ENCODE measurements at places on chromosomes 16 and 17.

DNA sequence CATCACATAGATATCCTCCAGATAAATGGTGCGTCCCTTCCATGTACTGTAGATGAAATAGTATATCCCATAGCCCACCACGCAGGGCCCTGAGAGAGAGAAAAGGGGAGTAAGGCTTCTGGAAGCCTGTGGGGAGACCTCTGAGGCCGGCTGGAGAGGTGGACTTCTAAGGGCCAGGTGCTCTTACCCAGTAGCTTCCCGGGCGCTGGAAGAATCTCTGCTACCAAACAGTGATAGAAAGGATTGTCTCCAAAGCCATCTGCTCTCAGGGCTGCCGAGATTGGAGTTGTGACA, 718 bp downstream of the SAT2 start:
- no peak for DNase-seq

DNA sequence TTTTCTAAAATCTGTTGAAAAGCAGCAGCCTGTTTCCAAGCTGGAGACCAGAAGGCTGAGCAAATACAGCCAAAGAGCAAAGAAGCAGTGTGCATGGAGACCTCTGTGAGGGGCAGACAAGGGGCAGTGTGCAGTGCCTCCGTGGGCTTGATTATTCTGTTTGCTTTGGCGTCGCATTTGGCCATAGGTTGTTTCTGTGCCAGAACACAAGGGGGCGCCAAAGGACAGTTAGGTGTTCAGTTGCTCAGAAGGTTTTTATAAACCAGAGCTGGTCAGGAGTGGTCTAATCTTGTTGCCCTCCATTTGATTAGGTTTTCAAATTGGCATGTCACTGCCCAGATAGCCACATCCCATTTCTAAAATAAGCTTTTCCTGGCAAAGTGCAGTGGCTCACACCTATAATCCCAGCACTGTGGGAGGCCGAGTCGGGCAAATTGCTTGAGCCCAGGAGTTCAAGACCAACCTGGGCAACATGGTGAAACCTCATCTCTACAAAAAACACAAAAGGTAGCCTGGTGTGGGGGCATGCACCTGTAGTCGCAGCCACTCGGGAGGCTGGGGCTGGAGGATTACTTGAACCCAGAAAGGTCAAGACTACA, 10.6 kb downstream of the MYH3 start:
- peak; percentile 26 for DNase-seq

DNA sequence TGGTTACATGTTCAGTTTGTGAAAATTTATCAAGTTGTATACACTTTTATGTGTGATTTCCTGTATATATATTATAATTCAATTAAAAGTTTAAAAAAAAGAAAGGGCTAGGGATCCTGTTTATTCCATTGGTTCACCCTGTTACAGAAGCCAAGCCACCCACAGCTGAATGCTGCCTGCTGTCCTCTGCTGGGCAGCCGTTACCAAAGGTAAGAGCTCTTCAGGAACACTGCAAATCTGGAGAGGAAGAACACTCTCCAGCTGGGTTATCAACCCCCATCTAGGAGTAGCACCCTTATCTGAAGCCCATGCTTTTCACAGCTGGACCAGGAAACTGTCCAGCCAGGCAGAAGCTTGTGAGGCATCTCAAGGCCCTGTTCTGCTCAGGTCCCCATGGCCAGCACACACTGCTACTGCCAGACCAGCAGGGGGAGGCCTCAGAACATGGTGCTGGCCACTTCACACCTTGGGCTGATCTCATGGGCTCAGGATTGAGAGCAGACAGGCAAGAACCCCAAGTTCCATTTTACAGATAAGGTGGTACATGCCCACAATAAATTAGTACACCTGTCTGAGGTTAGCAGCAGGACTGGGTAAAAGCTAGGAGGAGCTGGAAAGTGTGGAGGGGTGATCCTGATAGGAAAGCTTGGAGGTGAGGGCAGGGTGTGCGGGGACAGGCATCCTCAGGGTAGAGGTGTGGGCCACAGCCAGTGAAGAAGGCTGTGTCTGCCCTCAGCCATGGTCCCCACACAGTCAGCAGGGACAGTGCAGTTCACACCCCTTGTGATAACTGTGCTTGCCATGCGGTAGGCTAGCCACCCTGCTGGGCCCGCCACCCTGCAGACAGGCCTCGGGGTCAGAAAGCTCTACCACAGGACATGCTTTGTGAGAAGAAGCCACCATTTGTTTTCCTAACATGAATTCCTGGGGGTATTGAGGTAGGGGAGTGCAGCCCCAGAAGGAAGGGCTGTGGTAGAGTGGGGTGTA, 54.3 kb upstream of the SREBF1 start:
- DNase-seq: peak; percentile 49

- DNase-seq: no peak
Observed at GRCh38 chr16:47666434-47666833, 205.3 kb downstream of the PHKB start.

DNA sequence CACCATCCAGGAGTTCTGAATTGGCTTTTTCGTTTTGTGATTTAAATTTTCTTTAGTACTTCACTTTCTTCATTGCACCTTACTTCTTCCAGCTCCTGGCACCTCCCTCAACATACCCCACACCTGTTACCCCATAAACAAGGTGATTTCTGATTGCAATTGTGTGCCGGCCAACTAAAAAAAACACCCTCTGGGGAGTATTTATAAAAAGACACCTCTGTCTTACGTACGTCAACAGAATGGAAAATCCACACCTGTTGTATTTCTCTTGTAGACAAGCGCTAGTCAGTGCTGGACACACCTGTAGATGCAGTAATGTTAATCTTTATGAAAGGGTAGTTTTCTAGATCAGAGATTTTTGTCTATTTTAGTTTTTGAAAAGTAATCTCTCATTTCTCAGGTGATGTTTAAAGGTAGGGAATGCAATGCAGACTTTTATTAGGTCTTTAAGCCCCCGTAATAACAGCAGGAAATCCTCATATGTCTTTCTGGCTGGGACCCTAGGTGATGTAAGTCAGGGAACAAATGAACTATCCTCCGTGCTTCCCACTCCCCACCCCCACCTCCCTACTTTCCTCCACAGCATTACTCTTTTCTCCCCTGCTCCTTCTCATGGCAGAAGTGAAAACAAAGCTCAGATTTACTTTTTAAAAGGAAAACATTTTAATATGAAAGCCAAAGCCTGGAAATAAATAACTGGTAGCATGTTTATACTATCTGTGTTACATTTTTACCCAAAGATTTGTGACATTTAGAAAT, 4.2 kb downstream of the MSI2 start:
- DNase-seq: no peak

DNA sequence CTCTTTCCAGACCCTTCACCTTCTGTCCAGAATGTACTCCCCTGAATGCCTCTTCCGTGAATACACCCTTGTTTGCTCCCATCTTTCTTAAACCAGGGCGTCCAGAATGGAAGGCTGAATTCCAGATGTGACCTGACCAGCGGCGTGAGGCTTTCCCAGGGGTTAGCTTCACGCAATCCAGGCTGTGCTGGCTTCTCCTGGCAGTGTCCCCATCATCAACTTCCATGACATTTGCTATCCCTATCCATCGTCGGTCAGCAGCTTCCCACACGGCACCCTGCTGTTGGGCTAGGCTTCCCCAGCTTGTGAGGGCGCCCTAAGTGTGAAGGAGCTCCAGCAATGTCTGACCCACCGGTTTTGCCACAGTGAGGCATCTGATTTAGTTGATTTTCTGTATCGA, 339.8 kb upstream of the TNRC6C start:
- DNase-seq: no peak

- DNase-seq: no peak
Observed at GRCh38 chr17:62739645-62740388, 68.3 kb downstream of the MARCHF10 start.

- DNase-seq: no peak
Observed at GRCh38 chr17:37557482-37557881, 51.7 kb downstream of the SYNRG start.

GRCh38 chr17:3885970-3886369, 6.9 kb downstream of the CAMKK1 start:
- DNase-seq: peak; percentile 22

GRCh38 chr17:53607475-53607874, 215.3 kb upstream of the KIF2B start:
- no peak for DNase-seq

DNA sequence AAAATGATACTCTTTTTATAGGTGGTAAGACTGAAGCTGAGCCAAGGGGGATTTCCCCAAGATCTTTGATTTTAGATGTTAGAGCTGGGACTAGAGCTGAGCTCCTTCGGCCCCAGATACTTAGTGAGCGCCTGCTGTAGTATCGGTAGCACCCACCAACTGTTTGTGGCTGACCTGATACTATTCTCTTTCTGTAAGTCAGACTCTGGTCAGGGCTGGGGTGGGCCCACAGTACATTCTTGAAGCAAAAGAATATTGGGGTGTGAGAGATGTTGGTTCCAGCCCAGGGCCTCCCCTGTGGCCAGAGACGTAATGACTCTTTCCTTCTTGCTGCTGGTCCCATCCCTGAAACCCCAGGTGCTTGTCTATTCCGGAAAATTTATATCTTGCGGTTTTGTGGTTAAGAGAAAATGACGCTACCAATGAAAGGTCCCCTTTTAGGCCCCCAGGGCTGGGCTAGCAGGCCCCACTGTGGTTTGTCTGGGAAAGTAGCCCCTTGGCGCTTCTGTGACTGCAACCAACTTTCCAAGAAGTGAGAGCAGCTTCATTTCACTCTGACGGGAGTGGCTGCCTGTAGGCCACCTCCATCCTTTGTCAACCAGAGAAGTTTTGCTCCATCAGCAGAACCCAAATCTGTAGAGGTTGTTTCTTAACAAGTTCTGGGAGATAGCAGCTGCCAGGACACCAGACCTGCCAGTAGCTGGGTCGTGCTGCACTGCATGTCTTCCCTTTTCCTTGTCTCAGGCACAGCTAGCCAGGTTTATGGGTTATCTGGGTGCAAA, 86.4 kb upstream of the LGALS9 start:
- peak; percentile 98 for DNase-seq

GRCh38 chr17:16649585-16649984, 4.1 kb downstream of the ZNF624 start:
- DNase-seq: no peak
